ENCODE measurements at places on chromosomes 16 and 17. TPM values are rescaled to one million over a fixed set of nuclear protein-coding genes. Genes with fewer than 3 reads are reported as not detected.

GRCh38 chr16:12538667-12539091 lies 265.0 kb downstream of the CPPED1 start:
- no peaks in the 10 kb centered on the region for H3K27me3 ChIP-seq
- H3K4me1 ChIP-seq, result peaks cover 3% of the 10 kb centered on the region
- H3K36me3 ChIP-seq, result no peaks in the 10 kb centered on the region

GRCh38 chr17:13727441-13728171 lies 125.9 kb upstream of the HS3ST3A1 start:
- no peaks in the 10 kb centered on the region for H3K27me3 ChIP-seq
- no peak for DNase-seq
- H3K4me3 ChIP-seq, result no peak overlapping the region

The HS3ST2 gene
- total RNA-seq, result 0.54 TPM

GRCh38 chr16:23534868-23535860 lies 22.0 kb downstream of the EARS2 start:
- DNase-seq, result no peak
- H3K36me3 ChIP-seq, result no peaks in the 10 kb centered on the region
- H3K4me1 ChIP-seq, result no peaks in the 10 kb centered on the region
- no peaks in the 10 kb centered on the region for H3K27me3 ChIP-seq

GRCh38 chr16:30904114-30904780 lies 7.8 kb downstream of the CTF1 start:
- peak overlapping the region; percentile 80 for H3K27ac ChIP-seq
- H3K36me3 ChIP-seq, result no peaks in the 10 kb centered on the region
- H3K27me3 ChIP-seq, result no peaks in the 10 kb centered on the region
- no peak for DNase-seq

GRCh38 chr17:44004077-44004760 lies at the start of gene NAGS:
TSS of gene NAGS (plus strand) at chr17:44004622. CDS start at chr17:44004664, 42 bp downstream.
- no peak within 1 kb of the TSS for H3K27ac ChIP-seq
- DNase-seq, result no peak
- no peaks in the 10 kb centered on the region for H3K36me3 ChIP-seq
- peaks cover 26% of the 10 kb centered on the region for H3K4me1 ChIP-seq
- H3K4me3 ChIP-seq, result peak within 1 kb of the TSS; percentile 63

GRCh38 chr17:82356845-82357355 lies 2.1 kb upstream of the TEX19 start:
- no peak overlapping the region for H3K4me3 ChIP-seq
- H3K4me1 ChIP-seq, result no peaks in the 10 kb centered on the region
- no peak overlapping the region for H3K27ac ChIP-seq
- no peak for DNase-seq
- no peaks in the 10 kb centered on the region for H3K36me3 ChIP-seq

DNA sequence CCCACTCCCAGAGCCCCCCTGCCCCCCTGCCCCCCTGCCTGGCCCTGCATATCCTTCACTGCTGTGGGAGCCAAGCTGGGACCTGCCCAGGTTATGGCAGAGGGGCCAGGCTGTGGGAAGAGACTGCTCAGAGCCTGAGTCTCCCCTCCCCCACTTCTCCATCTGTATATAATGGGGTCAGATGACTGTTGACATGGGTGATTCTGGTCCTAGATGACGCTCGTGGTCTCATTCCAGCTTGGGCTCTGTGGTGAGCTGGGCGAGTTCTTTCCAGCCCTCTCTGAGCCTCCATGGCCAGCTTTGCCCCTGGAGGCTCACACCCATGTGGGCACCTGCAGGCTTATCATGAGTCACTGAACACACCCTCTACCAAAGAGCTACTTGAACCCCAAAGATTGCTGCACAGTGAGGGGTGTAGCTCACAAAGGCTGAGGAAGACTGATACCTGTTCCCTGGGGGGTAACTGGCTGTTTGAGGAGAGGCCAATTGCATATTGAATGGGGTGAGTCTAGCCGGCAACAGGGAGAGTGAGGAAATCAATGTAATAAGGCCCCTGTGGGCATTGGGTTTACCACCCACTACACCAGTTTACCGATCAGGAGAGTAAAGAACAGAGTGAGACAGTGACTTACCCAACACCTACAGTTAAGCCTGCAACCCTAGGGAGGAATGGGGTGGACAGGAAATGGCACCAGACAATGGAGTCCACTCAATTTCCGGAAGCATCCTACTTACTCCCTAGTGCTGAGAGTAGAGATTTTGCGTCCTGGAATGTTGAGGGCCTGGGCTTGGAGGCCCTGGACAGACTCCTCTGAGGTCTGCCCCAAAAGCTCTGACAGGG lies 4.2 kb upstream of the SREBF1 start:
- DNase-seq, result no peak
- peak overlapping the region; percentile 90 for H3K27ac ChIP-seq
- no peaks in the 10 kb centered on the region for H3K27me3 ChIP-seq

The NME3 gene
- 76.2 TPM for total RNA-seq

Data from naive thymus-derived CD4-positive, alpha-beta T cell (primary cell).